PC-3 (cell line): ENCODE measurements at places on chromosomes 7 and 10. TPM values are rescaled to one million over a fixed set of nuclear protein-coding genes. Genes with fewer than 3 reads are reported as not detected.

The FRAT1 gene
- 4.1 and 4.4 TPM in 2 replicates for total RNA-seq

The TCAF2 gene
- 7.9 and 9.7 TPM in 2 replicates for total RNA-seq

The ACTL6B gene
- total RNA-seq: not detected in 2 replicates

The PON3 gene
- not detected in 2 replicates for total RNA-seq

The OR13A1 gene
- total RNA-seq: 0.04 TPM in 1 of 2 replicates, not detected in the other

The NHLRC2 gene
- 17.5 and 24.1 TPM in 2 replicates for total RNA-seq

The LIPK gene
- not detected in 2 replicates for total RNA-seq

The CPA4 gene
- 10.1 and 22.1 TPM in 2 replicates for total RNA-seq

The AEBP1 gene
- total RNA-seq: not detected in 2 replicates

The TBRG4 gene
- 107 and 139 TPM in 2 replicates for total RNA-seq

DNA sequence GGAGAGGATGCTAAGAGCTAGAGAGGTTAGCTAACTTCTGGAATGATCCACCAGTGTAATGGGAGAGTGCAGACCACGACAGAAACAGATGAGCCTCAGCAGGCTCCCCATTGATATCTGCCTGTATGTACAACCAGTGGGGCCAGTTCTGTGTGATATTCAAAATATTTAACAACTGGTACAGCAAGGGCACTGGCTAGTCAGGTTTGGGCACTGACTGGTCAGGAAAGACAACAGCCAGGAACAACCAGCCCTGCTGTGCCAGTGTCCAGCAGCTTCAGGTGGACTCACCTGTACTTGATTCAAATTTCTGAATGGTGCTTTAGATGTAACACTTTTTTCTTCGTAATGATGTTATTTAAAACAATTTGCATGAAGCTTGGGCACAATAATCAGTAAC, 5.9 kb upstream of the TRIL start:
- 0 out of 2 replicates have a peak, but pooled peaks cover 9% of the 10 kb centered on the region for H3K4me1 ChIP-seq
- no peaks in the 10 kb centered on the region for H3K36me3 ChIP-seq
- H3K4me3 ChIP-seq: no peak overlapping the region
- H3K27me3 ChIP-seq: no peaks in the 10 kb centered on the region

DNA sequence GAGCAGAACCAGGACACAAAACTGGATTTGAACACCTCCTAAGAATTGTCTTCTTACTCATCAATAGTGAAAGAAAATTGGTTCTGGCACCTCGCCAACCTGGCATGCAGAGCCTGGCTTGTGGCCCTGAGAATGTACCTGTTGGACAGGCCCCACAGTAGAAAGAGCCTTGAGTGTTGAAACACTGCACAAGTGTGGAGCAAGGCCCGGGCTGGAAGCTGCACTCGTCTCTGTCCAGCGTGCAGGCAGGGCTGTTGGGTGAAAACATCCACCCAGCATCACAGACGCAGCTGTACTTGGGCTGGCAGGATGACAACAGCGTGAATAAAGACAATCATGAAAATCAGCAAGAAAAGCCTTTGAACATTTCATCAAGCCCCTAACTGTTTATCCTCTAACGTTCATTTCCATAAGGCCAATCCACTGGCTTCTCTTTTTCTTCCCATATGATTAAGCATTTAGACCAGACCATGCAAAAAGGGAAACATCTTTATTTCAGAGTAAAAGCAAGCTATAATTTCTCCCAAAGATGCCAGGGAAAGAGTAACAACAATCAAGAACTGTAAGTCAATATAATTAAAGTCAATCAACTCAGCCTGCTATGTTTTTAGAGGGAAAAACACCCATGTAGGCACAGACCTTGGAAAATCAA, 15.6 kb downstream of the CUBN start:
- no peak for DNase-seq
- H3K4me3 ChIP-seq: no peak overlapping the region
- H3K27ac ChIP-seq: peak overlapping the region; percentile 96
- H3K27me3 ChIP-seq: no peaks in the 10 kb centered on the region
- peaks cover 37% of the 10 kb centered on the region for H3K4me1 ChIP-seq

- H3K27ac ChIP-seq: no peak overlapping the region
- H3K4me3 ChIP-seq: no peak overlapping the region
- H3K27me3 ChIP-seq: peaks cover 17% of the 10 kb centered on the region
- H3K4me1 ChIP-seq: peaks cover 2% of the 10 kb centered on the region
Observed at GRCh38 chr10:103498936-103499638, 5.6 kb downstream of the NEURL1 start.

GRCh38 chr7:18212308-18212707, 184.7 kb upstream of the PRPS1L1 start:
- peaks cover 17% of the 10 kb centered on the region for H3K4me1 ChIP-seq

DNA sequence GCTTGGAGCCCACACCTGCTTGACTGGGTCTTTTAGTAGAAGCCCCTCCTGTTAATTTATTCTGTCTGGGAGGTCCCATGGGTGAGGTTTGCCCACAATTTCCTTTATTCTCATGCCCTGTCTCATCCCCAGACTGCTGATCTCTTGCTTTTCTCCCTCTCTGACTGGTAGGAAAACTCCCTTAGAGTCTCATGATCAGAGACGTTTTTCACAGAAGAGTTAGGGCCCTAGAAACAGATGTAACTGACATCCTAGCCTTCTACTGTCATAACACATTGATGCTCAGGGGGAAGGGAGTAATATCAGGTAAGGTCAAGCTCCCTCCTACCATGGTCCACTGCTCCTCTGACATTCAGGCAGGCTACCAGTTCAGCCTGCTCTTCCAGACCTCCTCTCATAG, 43.7 kb upstream of the WASL start:
- no peak overlapping the region for H3K27ac ChIP-seq
- DNase-seq: no peak
- no peaks in the 10 kb centered on the region for H3K36me3 ChIP-seq
- peaks cover 8% of the 10 kb centered on the region for H3K4me1 ChIP-seq
- H3K27me3 ChIP-seq: no peaks in the 10 kb centered on the region

DNA sequence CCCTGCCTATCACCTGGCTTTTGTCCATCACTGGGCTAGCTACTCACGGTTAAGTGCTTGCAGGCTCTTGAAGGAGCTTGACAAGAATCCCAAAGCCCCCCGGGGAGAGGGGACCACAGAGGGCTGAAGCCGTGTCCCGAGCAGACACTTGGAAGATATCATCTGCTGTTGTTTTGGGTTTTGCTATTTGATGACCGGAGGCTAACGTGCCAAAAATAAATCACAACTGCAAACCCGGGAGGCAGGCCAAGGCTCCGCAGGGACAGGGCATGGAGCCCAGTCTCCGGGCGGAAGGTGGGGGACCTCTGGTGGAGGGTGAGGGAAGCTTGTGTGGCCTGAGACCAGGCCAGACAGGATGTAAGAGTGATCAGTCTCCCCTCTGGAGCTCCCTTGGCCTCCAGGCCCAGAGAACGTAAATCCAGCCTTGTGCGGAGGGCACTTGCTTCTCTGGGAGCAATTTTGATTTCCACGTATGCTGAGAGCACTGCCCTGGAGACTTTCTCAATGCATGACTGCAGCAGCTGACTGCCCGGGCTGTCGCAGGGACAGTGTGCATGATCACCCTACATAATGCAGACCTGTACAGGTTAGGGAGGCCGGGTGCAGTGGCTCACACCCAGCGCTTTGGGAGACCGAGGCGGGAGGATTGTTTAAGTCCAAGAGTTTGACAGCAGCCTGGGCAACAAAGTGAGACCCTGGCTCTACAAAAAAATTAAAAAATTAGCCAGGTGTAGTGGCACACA, at the start of gene PHKG1:
Gene PHKG1, minus strand, starts transcription at position 164 of the 743 bp plus-strand sequence. CDS start 4,011 bp downstream, outside the sequence.
- no peaks in the 10 kb centered on the region for H3K27me3 ChIP-seq
- no peaks in the 10 kb centered on the region for H3K36me3 ChIP-seq
- no peaks in the 10 kb centered on the region; the same call in 1 of the 2 replicates for H3K4me1 ChIP-seq
- no peak within 1 kb of the TSS for H3K4me3 ChIP-seq

GRCh38 chr7:115226410-115226809, 304.5 kb downstream of the MDFIC start:
- no peak overlapping the region for H3K27ac ChIP-seq
- H3K27me3 ChIP-seq: no peaks in the 10 kb centered on the region
- no peaks in the 10 kb centered on the region for H3K36me3 ChIP-seq
- H3K4me3 ChIP-seq: no peak overlapping the region

- no peaks in the 10 kb centered on the region for H3K36me3 ChIP-seq
- H3K4me1 ChIP-seq: no peaks in the 10 kb centered on the region
- no peak overlapping the region for H3K27ac ChIP-seq
- no peak for DNase-seq
Observed at GRCh38 chr10:130430852-130431704, 294.9 kb downstream of the GLRX3 start.

- DNase-seq: peak; percentile 54
- no peak overlapping the region for H3K27ac ChIP-seq
Observed at GRCh38 chr7:149690688-149691446, 82.5 kb downstream of the ZNF467 start.

GRCh38 chr10:67017218-67017617, 91.4 kb downstream of the LRRTM3 start:
- no peaks in the 10 kb centered on the region for H3K36me3 ChIP-seq
- no peak for DNase-seq
- no peak overlapping the region for H3K27ac ChIP-seq
- H3K4me1 ChIP-seq: no peaks in the 10 kb centered on the region; the same call in 1 of the 2 replicates

- H3K36me3 ChIP-seq: no peaks in the 10 kb centered on the region
- DNase-seq: no peak
- H3K4me1 ChIP-seq: peaks cover 7% of the 10 kb centered on the region
- H3K4me3 ChIP-seq: no peak overlapping the region
Observed at GRCh38 chr10:13792006-13792405, 205.2 kb downstream of the PRPF18 start.

GRCh38 chr7:42315631-42316030, 78.6 kb upstream of the GLI3 start:
- DNase-seq: peak; percentile 69
- H3K4me3 ChIP-seq: 0 out of 2 replicates have a peak overlapping the region, but pooled peaks have one; percentile 8
- peaks cover 32% of the 10 kb centered on the region for H3K4me1 ChIP-seq
- no peak overlapping the region for H3K27ac ChIP-seq
- H3K36me3 ChIP-seq: no peaks in the 10 kb centered on the region

DNA sequence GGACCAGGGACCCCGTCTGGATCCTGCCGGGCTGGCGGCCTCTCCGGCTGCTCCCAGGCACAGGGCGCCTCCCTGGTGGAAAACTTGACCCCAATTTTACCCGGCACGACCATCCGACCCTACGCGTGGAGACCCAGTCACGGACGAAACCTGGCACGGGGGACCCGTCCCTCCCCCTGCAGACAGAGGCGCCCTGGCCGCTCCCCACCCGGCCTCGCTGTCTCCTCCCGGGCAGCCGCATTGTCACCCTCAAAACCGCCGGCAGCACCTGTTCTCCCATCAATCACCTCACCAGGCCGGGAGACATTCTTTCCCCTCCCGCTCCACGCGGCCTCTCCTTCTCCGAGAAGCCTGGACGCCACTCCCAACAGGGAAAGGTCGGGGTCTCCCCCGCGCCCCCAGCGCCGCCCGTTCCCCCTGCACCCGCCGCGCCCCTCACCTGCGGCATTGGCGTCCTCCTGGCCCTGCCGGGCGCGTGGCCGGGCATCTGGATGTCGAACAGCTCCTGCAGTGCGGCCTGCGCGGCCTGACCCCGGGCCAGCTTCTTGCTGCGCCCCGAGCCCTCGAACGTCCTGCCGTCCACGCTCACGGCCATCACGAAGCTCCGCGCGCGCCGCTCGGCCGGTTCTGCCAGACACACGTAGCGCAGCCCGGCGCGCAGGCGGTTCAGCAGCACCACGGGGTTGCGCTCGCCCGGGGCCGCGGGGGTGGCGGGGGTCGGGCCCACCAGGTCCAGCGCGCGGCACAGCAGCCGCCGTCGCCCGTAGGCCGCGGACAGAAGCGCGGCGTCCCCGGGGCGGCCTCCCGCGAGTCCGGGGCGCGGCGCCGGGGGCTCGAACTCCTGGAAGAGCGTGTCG, 306.6 kb downstream of the WDR37 start:
- no peaks in the 10 kb centered on the region for H3K4me1 ChIP-seq
- no peaks in the 10 kb centered on the region for H3K36me3 ChIP-seq
- no peak for DNase-seq
- no peak overlapping the region for H3K4me3 ChIP-seq
- no peaks in the 10 kb centered on the region for H3K27me3 ChIP-seq
- H3K27ac ChIP-seq: no peak overlapping the region

GRCh38 chr7:77537778-77538280, 734 bp downstream of the PTPN12 start:
- H3K27me3 ChIP-seq: no peaks in the 10 kb centered on the region
- peak overlapping the region; percentile 93 for H3K27ac ChIP-seq
- H3K4me1 ChIP-seq: peaks cover 42% of the 10 kb centered on the region
- H3K4me3 ChIP-seq: peak overlapping the region; percentile 84
- peak; percentile 29 for DNase-seq
- H3K36me3 ChIP-seq: peaks cover 8% of the 10 kb centered on the region

DNA sequence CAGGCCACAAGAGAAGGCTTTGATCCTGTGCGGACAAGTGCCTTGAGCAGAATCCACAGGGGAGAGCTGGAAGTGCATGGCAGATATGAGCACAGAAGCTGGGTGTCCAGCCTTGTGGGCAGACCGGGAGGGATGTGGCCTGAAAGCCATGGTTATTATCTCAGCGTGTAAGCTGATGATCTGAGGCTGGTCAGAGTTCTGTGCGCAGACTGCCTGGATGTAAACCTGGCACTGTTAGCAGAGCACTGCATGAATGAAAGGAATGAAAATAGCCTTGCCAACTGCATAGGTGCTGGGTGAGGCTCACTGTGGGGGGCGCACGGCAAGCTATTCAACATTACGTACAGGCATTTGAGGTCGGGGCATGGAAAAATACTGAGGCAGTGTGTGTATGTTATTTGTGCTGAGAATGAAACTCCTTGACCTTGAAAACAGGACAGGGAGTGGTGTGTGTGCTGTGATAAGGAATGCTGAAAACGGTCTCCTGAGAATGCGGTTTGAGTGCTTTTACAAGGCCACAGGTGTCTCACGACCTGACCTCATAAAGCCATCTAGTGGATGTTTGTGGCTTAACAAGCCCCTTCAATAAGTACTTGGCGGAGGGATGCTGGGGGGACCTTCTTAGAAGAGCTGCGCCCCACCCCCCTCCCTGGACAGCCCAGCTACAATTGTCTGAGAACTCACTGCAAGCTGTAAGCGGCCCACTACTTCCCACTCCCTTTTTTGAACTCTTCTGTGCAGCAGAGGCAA, 18.7 kb downstream of the AKR1C1 start:
- no peak overlapping the region for H3K4me3 ChIP-seq
- DNase-seq: peak; percentile 52
- H3K27ac ChIP-seq: no peak overlapping the region
- H3K36me3 ChIP-seq: no peaks in the 10 kb centered on the region
- no peaks in the 10 kb centered on the region for H3K27me3 ChIP-seq

DNA sequence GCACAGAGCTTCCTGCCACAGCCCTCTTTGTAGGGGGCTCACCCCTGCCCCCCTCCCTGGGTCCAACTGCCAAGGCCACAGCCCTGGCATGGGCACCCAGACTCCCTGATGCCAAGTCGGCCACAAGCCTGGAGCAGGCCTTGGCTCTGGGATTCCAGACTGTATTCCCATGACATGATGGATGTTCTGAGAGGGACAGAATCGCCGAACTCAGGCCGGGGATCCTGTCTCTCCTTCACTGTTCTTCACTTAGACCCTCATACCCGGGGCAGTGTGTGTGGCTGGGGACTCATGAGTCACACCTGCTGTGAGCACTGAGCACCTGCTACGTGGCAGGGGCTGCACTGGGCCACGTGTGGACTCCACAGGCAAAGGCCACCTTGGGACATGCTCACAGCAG, 7.9 kb downstream of the CALML5 start:
- no peaks in the 10 kb centered on the region for H3K36me3 ChIP-seq
- H3K4me3 ChIP-seq: no peak overlapping the region
- no peaks in the 10 kb centered on the region for H3K27me3 ChIP-seq
- peaks cover 23% of the 10 kb centered on the region for H3K4me1 ChIP-seq
